Activated CD4-positive, alpha-beta T cell treated with anti-CD3 and anti-CD28 coated beads for 1 hour (primary cell): ENCODE measurements at places on chromosomes 3 and 15.

- DNase-seq, result no peak
These were observed 87.7 kb downstream of the MYO5A start for GRCh38 chr15:52440946-52441345.

- no peak for DNase-seq
These were observed 189.7 kb downstream of the MEX3B start for GRCh38 chr15:81856001-81856633.

DNA sequence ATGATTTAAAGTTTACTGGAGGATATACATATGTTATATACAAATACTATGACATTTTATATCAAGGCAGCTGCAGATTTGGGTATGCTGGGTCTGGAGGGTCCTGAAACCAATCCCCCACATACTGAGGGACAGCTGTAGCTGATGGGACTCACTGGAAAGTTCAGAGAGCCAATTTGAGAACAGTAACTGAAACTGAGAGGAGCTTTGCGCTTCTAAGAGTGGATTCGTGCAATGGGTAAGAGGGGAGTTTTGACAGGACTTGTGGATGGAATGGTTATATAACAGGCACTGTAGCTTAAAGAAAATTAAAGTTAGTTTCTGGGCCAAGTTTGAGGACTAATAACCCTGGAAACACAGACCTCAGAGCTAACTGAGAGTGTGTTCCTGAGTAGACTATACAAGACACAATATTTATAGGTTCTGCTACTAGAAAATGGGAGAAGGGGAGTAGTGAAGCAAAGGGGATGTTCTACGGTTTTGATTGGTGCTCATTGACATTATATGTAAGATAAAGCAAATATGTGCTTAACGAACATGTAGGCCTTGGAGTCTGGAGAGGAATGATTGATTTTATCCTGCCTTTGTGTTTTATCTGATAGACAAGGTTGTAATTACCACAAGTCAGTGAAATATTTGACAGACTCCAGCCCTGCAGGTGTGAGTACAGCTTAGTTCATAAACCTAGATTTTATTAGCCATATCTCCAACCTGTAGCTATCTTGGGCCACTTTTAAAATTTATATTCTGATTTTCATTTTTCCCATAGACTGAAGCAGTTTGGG, 4.8 kb upstream of the ZMAT3 start:
- DNase-seq, result no peak

DNA sequence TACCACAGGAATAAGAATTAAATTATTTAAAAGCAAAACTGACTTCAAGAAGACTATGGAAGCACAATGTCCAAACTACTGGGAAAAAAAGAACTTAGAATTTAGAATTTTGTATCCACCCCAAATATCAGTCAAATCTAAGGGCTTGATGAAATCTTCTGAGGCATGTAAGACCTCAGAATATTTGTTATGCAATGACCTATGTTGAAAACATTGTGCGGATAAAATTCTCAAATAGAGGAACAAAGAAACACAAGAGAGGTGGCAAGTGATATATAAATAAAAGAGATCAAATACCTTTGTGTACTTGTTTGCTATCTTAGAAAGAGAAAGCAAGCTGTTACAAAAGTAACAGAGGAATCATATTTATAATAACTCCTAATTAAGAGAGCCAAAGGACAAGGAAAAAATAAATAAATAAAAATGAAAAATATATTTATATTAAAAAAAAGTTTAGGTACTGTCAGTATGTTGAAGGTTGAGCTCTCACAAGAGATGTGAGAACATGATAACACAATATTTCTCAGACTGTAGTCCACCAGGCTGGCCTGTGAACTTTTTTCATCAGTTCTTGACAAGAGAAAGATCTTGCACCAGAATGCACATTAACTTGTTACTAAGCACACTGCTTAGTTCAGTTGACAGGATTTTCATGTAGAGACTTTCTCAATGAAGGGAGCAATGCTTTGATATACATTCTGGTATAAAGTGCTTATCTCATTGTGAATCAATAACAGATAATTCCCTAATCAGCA, 50.0 kb downstream of the CPA3 start:
- DNase-seq, result no peak

DNA sequence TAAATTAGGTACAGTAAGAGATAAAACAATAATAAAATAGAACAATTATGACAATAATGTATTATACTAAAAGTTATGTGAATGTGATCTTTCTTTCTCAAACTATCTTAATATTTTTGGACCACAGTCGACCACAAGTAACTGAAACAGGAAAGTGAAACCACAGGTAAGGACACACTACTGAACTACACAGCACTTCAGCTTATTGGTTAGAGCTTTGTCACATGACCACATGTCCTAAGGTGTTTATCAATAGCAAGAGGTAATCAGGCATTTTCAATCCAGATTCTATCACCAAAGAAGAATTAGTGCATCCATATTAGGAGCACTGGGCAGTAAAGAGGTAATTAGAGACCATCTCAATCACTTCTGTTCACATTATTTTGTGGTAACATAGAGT, 392.8 kb downstream of the RSL24D1 start:
- DNase-seq, result no peak

DNA sequence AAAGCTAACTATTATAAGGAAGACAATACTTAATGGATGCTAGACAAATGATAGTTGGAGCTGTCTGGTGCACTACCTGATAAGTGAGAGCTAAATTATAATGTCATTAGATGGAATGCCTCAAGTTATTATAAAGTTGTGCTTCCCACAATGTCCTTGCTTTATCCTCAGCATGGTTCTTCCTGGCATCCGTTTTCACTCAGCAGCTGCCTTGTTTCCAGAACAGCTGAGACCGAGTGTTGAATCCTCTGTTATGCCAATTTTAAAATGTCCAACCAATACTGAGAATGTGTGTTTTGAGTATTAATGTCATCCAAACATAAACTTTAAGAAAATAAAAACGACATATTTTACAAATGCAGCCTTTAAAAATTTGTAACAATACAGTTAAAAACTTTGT, 286.7 kb upstream of the SOX2 start:
- no peak for DNase-seq

DNA sequence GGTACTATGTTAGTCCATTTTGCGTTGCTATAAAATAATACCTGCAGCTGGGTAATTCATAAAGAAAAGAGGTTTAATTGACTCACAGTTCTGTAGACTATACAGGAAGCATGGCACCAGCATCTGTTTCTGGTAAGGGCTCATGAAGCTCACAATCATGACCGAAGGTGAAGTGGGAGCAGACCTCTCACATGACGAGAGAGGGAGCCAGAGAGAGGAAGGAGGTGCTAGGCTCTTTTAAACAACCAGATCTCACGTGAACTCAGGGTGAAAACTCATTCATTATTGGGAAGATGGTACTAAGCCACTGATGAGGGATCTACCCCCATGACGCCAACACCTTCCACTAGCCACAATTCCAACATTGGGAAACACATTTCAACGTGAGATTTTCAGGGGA, 301.7 kb upstream of the MDFIC2 start:
- no peak for DNase-seq

DNA sequence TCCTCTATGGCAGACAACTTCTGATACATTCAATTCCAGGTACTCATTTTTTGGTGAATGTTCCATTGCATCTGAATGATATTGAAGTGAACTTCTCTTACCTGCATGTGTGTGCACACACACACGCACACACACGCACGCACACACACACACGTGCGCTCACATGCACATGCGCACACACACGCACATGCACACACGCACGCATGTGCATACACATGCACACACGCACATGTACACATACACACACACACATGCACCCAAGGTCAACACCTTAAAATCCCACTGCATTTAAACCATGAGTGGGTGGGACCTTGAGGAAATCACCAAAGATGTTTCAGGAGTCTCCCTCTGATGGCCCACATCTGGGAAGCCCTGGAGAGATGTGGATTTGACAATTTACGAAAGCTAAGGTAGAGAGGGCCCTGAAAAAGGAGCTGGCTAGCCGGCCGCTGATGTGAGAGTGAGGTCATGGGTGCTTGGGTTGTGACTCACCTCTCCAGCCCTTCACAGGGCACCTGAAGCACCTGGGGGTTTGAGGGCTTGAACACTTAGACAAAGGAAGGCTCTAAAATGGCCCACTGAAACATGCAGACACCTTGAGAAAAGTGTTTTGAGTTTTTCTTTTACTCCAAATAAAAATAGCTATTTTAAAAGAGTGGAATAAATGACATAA, 269.1 kb upstream of the LRRFIP2 start:
- no peak for DNase-seq
